Stimulated activated CD8-positive, alpha-beta memory T cell treated with anti-CD3 and anti-CD28 coated beads, Interleukin-4, amount 100 ng/mL, for 1 hour (primary cell): ENCODE measurements at places on chromosomes 5 and 9.

GRCh38 chr5:61472172-61472958 is 140.3 kb downstream of the ZSWIM6 start:
- DNase-seq: no peak

DNA sequence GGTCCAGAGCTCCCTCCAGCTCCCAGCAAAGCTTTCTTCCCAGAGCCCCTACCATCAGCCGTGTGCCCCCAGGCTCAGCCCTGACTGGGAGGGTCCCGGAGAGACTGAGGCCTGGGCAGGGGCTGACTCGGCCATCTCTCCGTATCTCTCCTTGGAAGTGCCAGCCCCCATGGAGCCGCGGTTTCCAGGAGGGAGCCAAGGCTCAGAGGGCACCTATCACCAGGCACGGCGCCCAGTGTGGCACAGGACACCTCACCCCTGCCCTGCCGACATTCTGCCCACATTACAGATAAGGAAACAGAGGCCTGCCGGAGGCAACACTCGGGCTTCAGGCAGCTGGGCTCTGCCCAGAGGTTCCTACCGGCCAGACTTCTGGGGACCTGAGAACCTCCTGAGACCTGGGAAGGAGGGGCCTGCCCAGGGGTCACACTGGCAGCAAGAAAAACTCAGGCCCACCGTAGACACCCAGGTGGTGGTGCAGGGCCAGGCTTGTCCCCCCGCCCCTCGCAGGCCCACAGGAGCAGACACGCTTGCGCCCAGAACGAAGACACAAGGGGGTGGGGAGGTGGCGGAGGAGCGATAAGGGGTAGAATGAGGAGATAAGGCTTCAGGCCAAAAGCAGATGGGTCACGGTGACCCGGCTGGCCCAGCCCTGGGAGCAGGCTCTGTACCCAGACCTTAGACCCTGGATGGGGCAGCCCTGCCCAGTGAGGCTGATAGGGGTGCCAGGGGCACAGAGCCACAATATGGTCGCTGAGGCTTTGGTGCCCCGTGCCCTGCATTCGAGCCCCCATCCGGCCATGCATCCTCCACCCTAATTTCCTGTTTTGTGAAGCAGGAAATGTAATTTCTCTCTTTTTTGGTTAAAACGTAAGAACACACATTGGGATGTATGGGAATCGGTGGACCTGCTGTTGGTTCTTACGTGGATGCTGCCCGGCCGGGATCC is 11.8 kb downstream of the NR5A1 start:
- no peak for DNase-seq

DNA sequence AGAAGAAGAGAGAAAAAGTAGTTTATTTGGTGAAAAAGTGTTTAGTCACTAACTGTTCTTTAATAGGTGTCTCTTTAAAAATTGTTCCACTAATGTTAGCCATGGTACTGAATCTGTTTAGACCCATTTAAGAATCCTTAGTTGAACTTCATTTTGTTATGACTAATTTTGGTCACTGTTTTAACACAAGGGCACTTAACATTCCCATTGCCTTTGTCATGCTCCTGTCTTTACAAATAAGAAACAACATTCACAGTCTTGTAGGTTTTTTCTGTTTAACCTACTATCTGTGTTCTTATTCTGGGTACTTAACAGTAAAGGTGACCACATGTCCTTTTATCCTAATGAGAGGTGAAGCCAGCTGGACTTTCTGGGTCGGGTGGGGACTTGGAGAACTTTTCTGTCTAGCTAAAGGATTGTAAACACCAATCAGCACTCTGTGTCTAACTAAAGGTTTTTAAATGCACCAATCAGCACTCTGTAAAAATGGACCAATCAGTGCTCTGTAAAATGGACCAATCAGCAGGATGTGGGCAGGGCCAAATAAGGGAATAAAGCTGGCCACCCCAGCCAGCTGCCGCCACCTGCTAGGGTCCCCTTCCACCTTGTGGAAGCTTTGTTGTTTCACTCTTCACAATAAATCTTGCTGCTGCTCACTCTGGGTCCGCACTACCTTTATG is 116.7 kb downstream of the WDR70 start:
- DNase-seq: no peak

DNA sequence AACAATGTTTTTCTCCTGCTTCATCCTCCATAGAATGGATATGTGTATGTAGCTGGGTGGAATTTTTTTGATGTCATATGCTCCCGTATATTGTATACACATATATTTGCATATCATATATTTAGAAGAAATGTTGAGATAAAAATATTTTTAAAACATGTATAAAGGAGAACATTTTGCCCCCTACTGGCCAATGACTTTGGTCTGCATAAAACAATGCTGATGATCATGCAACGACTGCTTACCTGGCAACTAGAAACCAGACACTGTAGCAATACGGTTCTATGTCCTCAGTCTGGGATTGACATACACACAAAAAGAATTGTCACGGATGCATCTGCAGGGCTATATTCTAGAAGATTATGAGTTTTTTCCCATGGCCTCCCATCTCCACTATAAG is 503.6 kb downstream of the ELAVL2 start:
- no peak for DNase-seq
